ENCODE measurements at places on chromosomes 5 and 9.
A peak's percentile ranks its signal among the peaks of the same experiment; 100 is the strongest.

- H3K27ac ChIP-seq, result no peak overlapping the region
- no peaks in the 10 kb centered on the region for H3K36me3 ChIP-seq
- H3K27me3 ChIP-seq, result peaks cover 27% of the 10 kb centered on the region
- H3K4me3 ChIP-seq, result no peak overlapping the region
Measured at GRCh38 chr9:14531341-14532269, 161.6 kb downstream of the ZDHHC21 start.

- H3K27me3 ChIP-seq, result peaks cover 43% of the 10 kb centered on the region
- H3K4me1 ChIP-seq, result no peaks in the 10 kb centered on the region
- no peak overlapping the region for H3K4me3 ChIP-seq
- DNase-seq, result no peak
Measured at GRCh38 chr5:39485079-39485478, 60.3 kb upstream of the DAB2 start.

DNA sequence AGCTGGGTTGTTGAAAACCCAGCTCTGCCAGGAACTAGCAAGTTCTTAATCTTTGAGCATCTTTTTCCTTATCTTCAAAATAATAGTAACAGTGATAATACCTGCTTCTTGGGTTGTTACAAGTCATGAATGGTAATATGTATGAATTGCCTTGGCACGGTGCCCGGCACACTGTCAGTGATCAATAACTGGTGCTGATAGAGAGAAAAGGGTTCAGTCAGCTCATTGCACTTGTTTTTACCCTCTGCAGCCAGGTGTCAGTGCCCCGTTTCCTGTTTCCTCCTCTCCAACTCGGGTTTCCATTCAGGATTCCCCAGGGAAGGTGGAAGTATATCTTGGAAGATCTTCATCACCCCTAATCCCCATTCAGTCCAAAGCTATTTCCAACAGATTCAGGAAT lies 15.8 kb upstream of the NIPAL4 start:
- H3K36me3 ChIP-seq, result no peaks in the 10 kb centered on the region
- no peaks in the 10 kb centered on the region for H3K27me3 ChIP-seq
- no peak for DNase-seq
- H3K27ac ChIP-seq, result no peak overlapping the region
- H3K4me1 ChIP-seq, result no peaks in the 10 kb centered on the region

- H3K36me3 ChIP-seq, result no peaks in the 10 kb centered on the region
- peaks cover 25% of the 10 kb centered on the region for H3K4me1 ChIP-seq
- H3K4me3 ChIP-seq, result no peak overlapping the region
Measured at GRCh38 chr9:71941060-71941568, 29.7 kb downstream of the C9orf85 start.

DNA sequence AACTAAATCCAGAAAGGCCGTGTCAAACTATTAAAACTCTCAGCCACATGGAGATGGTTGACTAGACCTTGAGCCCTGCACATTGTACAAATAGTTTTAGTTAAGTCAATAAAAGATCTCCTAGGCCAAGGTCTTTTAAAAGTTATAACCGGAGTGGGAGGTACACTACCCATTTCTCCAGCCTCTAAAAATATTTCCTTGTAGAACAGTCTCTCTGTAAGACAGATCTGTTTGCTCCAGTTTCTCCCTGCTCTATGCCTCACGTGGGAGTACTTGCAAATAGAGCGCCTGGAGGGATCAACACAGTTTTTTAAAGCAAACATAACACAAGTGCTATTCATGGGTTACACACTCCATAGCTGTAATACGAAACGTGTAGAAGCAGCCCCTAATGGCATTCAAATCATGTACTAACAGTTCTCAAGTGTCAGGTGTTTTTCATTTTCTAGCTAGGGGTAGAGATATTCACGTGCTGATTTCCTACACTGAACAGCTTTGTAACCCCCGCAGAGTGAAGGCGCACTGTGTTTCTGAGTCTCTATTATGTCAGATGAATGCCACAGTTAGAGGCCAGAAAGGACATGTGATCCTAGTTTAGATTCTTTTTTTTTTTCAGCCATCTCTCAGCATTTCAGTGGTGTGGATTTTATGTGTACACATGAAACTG lies 703.4 kb upstream of the GRAMD2B start:
- no peaks in the 10 kb centered on the region for H3K4me1 ChIP-seq
- no peak for DNase-seq
- H3K36me3 ChIP-seq, result no peaks in the 10 kb centered on the region
- no peaks in the 10 kb centered on the region for H3K27me3 ChIP-seq
- no peak overlapping the region for H3K4me3 ChIP-seq

DNA sequence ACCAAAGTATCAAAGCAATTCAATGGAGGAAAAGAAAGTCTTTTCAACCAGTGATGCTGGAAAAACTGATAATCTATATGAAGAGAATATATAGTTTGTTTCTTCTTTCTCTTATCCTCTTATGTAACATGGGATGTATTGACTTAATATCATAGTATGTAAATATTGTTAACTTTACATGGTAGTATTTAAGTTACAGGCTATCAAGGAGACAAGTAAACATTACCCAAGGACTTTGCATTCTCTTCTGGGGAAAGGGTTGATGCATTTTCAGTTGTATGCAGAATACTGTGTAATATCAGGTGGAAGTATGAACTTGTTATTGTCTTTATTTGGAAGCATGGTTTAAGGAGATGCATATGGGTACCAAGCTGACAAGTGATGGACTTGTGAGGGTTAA lies 9.1 kb upstream of the ARHGEF37 start:
- no peaks in the 10 kb centered on the region for H3K36me3 ChIP-seq
- H3K4me3 ChIP-seq, result no peak overlapping the region
- no peaks in the 10 kb centered on the region for H3K4me1 ChIP-seq
- DNase-seq, result no peak
- H3K27ac ChIP-seq, result no peak overlapping the region
- no peaks in the 10 kb centered on the region for H3K27me3 ChIP-seq

DNA sequence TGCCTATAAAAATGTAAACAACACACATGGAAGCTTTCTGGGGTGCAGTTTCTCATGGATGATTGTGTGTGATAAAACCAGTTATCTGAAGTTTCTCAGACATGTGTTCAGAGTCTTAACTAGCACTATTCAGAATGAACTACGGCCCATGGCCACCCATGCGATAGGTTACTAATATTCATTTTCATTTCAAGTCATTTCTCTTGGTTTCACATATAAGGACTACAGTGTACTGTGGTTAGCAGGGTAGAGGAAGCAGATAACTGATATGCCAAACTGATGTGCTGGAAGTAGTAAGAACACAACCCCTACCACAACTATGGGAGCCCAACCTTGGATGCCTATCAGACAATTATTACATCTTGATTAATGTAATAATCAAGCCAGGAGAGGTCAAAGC lies 372.1 kb downstream of the DTWD2 start:
- H3K4me1 ChIP-seq, result no peaks in the 10 kb centered on the region
- H3K4me3 ChIP-seq, result no peak overlapping the region
- H3K27ac ChIP-seq, result no peak overlapping the region
- H3K27me3 ChIP-seq, result no peaks in the 10 kb centered on the region
- H3K36me3 ChIP-seq, result no peaks in the 10 kb centered on the region

DNA sequence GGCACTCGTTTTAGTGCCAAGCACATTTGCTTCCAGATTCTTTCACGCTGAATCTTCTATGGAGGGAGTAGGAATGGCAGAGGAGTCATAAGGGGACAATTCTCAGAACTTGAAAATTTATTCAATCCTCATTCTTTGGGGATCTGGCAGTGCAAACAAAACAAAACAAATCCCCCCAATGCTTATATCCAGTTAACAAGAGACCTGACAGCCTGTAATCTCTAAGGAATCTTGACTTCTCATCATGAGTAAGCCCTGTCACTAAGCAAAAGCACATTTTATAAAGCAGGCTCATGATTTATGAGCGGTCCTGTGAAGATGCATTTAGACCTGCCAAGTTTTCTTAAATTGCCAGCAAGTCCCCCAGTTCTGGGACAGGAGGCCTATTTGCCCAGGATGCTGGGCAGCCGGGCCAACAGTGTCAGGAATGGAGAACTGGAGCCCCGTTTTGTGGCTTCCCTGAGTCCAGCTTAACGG lies 513.9 kb downstream of the CTNND2 start:
- no peaks in the 10 kb centered on the region for H3K36me3 ChIP-seq
- H3K4me1 ChIP-seq, result no peaks in the 10 kb centered on the region
- DNase-seq, result no peak
- no peak overlapping the region for H3K4me3 ChIP-seq
- no peak overlapping the region for H3K27ac ChIP-seq
- peaks cover 13% of the 10 kb centered on the region for H3K27me3 ChIP-seq

- H3K36me3 ChIP-seq, result peaks cover 5% of the 10 kb centered on the region
- DNase-seq, result no peak
- no peaks in the 10 kb centered on the region for H3K4me1 ChIP-seq
Measured at GRCh38 chr5:38931731-38932130, 85.9 kb downstream of the OSMR start.

DNA sequence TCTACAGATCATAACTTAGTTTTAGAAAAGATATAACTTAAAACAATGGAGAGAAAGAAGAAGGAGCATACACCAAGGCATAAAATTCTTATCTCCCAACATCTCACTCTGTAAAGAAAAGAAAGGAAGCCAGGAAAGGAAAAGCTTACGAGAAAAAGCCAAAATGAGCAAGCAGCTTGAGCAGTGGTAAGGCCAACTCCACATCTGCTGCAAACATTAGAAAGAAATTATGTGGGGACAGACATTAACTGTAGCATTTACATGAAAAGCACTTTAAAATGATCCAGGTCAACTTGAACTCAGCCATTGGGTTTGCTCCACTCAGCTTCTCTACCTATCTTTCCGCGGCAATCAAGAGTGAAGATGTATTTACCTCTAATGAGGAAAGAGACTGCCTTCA lies 176.9 kb downstream of the BNC2 start:
- no peaks in the 10 kb centered on the region for H3K36me3 ChIP-seq
- DNase-seq, result no peak
- no peak overlapping the region for H3K4me3 ChIP-seq
- H3K4me1 ChIP-seq, result no peaks in the 10 kb centered on the region
- H3K27ac ChIP-seq, result no peak overlapping the region

DNA sequence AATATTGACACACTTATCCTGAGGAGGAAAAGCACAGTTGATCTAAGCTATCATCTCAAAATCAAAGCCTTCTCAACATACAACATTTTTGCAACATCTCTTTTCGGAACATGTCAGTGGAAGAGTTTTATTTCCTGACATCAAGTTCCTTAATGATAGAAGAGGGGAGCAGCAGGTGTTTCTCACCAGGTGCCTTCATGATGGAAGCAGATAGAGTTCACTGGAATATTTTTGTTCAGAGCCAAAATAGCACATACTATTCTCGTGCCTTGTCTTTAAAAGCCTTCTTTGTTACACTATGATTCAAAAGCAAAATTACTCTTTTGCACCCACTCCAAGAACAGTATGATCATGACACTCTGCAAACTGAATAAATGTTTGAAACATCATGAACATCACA lies 176.9 kb upstream of the CCNG1 start:
- no peaks in the 10 kb centered on the region for H3K27me3 ChIP-seq
- no peak overlapping the region for H3K27ac ChIP-seq
- DNase-seq, result no peak
- H3K4me3 ChIP-seq, result no peak overlapping the region
- H3K4me1 ChIP-seq, result no peaks in the 10 kb centered on the region
- no peaks in the 10 kb centered on the region for H3K36me3 ChIP-seq

GRCh38 chr5:67643536-67643935 lies 446.9 kb upstream of the CD180 start:
- no peak overlapping the region for H3K27ac ChIP-seq
- H3K27me3 ChIP-seq, result peaks cover 1% of the 10 kb centered on the region
- peaks cover 9% of the 10 kb centered on the region for H3K4me1 ChIP-seq
- no peak overlapping the region for H3K4me3 ChIP-seq
- no peak for DNase-seq

GRCh38 chr9:20479419-20480155 lies 142.7 kb downstream of the MLLT3 start:
- peaks cover 13% of the 10 kb centered on the region for H3K4me1 ChIP-seq
- no peak overlapping the region for H3K4me3 ChIP-seq
- no peak overlapping the region for H3K27ac ChIP-seq
- H3K36me3 ChIP-seq, result no peaks in the 10 kb centered on the region
- no peak for DNase-seq
- H3K27me3 ChIP-seq, result no peaks in the 10 kb centered on the region

DNA sequence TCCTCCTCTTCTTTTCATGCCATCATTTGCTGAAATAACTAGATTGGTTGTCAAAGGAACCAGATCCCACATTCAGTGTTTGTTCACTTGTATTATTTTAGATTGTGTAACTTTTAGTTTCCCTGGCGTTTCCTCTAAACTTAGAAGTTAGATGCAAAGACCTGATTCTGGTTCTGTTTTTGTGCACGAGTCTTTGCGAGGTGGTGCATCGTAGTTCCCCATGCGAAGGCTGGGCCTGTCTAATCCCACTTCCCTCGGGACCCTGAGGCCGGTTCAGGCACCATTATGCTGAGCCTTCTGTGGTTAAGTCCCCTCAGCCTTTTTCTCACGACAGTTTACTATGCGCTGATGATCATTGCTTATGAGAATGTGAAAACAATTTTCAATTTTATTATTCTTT lies 219.1 kb upstream of the OTULINL start:
- no peaks in the 10 kb centered on the region for H3K36me3 ChIP-seq
- peaks cover 11% of the 10 kb centered on the region for H3K4me1 ChIP-seq
- H3K4me3 ChIP-seq, result no peak overlapping the region
- no peaks in the 10 kb centered on the region for H3K27me3 ChIP-seq
- DNase-seq, result no peak
- no peak overlapping the region for H3K27ac ChIP-seq

GRCh38 chr9:33162721-33163311 lies 4.3 kb downstream of the B4GALT1 start:
- peaks cover 88% of the 10 kb centered on the region for H3K36me3 ChIP-seq
- peaks cover 84% of the 10 kb centered on the region for H3K4me1 ChIP-seq
- H3K4me3 ChIP-seq, result peak overlapping the region; percentile 98

DNA sequence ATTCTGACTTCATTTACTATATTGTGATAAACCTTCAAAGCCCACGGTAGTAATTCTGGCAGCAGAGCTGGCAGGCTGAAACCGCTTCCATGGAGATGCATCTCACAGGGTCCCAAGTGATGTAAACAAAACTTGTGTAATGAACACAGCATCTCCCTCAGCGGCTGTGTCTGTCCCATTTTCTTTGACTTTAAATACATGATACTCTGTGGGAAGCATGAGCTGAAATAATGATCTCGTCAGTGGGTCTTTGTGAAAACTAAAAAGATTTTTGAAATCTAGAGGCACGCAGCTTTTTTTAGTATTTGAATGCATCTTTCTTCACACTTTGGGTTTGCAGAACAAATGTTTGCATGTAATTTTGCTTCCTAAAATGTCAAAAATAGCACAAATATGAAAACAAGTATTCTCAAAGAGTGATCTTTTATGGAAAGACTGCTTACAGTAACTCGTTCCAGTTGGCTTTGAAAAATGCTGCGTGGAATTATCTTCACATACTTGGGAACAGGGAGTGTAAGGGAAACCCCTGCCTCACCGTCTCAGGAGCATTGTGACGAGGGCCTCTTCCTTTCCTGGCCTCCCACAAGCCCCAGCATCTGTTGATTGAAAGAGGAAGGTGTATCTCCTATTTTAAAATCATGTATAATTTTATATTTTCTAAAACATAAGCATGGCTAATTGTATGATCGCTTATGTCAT lies 18.1 kb upstream of the LPCAT1 start:
- peaks cover 18% of the 10 kb centered on the region for H3K4me1 ChIP-seq
- no peak for DNase-seq
- H3K36me3 ChIP-seq, result peaks cover under 1% of the 10 kb centered on the region
- H3K4me3 ChIP-seq, result no peak overlapping the region
- no peak overlapping the region for H3K27ac ChIP-seq
